Right cardiac atrium (tissue), 5 donors: ENCODE measurements at places on chromosomes 4 and X.

- DNase-seq = peak; percentile 80
Observed at GRCh38 chrX:131752493-131753198, 208.8 kb downstream of the OR13H1 start.

- DNase-seq = no peak
Observed at GRCh38 chr4:151304226-151304625, 21.2 kb downstream of the SH3D19 start.

- peak; percentile 56 for DNase-seq
Observed at GRCh38 chr4:1512738-1513660, 106.8 kb upstream of the NKX1-1 start.

GRCh38 chr4:89898304-89898716 is 3.7 kb downstream of the MMRN1 start:
- no peak for DNase-seq

- DNase-seq = no peak
Observed at GRCh38 chr4:36285784-36286480, 4.5 kb downstream of the DTHD1 start.
